Caco-2 (cell line): ENCODE measurements at places on chromosomes 11 and 22.

GRCh38 chr11:69044111-69045013 lies 4.4 kb upstream of the TPCN2 start:
- peak; percentile 91 for DNase-seq

DNA sequence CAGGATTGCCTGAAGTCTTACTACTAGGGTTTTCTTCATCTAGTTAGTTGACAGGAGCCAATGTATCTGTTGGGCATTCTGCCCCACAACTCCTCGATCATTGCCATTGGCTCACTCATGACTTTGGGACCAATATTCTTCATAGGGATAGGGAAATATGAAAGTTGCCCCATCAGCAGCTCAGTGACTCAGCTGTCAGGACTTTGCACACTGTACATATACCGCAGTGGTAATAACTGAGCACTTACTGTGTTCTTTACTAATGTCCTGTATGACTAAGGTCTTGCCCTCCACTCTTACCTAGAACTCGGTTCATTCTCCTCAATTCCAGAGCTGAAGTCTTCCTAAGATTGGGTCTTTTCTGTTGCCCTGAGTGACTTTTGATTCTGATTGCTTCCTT lies 46.8 kb upstream of the PGR start:
- no peak for DNase-seq

DNA sequence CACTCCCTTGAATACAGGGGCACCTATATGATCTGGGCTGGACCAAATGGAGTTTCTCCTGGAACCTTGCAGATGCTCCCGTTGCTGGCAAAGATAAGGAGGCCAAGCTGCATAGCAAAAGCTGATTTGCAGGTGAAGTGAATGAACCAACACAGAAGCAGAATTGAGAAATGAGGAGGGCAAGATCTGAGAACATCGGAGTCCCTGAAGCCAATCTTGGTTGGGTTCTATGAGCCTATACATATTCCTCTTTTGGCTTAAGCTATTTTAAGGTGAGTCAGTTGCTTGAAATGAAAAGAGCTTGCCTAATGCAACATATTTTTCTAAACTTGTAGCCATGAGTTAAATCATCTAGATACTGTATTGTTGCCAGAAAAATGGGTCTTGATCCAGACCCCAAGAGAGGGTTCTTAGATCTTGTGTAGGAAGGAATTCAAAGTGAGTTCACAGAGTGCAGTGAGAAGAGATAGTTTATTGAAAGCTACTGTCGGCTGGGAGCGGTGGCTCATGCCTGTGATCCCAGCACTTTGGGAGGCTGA lies 23.5 kb downstream of the WEE1 start:
- no peak for DNase-seq

GRCh38 chr11:34926101-34926830 lies 9.8 kb downstream of the PDHX start:
- DNase-seq: no peak

DNA sequence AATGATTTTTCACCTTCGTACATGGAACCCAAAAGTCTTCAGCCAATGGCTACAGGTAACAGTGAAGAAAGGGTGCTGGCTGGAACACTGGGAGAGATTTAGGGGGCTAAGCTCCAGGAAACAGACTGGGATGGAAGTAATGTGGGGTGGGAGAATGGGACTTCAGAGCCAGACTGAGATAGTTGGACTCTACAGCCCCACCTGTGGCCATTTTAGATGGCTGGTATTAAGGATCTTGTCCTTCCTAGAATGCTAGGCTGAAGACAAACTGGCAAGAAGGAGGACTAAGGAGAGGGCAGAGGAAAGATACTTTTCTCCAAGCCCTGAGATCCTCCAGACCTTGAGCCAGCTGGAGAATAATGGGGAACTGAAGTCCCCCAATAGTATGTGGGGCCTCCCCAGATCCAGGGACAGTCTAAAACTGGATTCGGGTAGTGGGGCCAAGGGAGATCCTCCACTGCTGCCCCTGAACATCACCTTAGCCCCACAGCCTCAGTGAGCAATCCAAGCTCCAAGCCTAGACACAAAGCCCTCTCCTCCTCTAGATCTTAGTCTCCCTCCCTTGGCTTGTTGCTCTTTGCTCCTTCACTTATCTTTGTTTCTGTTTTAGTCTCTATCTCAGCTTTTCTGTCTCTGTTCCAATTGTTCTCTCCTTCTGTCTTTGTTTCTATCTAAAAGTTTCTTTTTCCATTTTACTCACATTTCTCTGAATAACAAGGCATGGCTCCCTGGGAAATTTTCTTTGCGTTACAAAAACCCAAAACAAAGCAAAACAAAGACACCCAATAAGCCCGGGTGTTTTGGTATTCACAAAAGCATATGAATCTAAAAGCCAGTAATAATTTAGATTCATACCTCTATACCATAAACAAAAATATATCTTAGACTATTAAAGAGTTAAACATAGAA lies 16.2 kb upstream of the RRAS2 start:
- no peak for DNase-seq

GRCh38 chr22:42959576-42960509 lies 55.1 kb downstream of the PACSIN2 start:
- DNase-seq: peak; percentile 80

DNA sequence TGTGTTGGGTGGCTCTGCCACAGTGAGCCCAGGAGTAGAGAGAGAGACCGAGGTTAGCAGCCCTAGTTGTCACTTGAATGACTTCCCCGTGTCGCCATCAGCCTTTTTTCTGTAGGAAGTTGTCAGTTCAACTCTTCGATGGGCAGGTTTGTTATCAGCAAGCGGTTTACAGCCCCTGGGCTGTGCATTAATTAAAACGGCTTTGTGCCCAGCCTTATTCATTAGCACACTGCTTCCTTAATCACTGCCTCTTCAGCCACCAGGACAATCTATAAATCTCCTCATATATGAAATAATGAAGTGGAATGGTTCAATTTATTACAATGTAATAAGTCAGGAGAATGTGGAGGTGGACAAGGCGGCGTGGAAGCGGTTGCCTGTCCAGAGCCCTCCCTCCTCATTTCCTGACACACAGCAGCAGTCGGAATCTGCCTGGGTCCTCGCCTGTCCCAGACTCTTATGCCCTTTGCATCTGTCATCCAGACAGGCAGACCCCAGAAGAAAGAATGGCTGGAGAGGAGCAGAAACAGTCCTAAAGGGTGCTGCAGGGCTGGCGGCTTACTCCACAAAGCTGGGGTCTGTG lies 122.4 kb upstream of the OPCML start:
- DNase-seq: no peak

- DNase-seq: peak; percentile 24
These were observed 10.9 kb downstream of the MRGPRF start for GRCh38 chr11:69002110-69002569.

DNA sequence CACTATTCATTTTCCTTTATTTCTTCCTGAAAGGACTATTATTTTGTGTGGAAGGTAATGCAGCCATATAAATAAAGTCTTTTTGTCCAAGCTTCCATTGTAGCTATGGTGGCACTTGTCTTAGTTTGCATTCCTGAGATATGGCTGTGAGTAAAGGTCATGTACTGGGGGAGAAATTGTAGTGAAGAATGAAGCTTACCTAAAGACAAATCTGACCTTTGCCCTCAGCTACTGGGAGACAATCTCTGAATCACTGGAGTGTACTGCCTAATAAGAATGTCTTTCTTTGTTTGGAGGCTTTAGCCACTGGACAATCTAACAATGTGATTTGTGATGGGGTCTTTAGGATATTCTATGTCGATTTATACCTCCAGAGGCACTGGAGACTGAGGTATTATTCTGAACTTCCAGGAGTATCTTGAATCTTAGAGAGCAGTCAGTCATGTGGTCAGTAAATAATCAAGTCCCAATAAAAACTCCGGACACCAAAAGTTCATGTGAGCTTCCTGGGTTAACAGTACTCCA lies 39.7 kb upstream of the OR5AK2 start:
- DNase-seq: peak; percentile 68

DNA sequence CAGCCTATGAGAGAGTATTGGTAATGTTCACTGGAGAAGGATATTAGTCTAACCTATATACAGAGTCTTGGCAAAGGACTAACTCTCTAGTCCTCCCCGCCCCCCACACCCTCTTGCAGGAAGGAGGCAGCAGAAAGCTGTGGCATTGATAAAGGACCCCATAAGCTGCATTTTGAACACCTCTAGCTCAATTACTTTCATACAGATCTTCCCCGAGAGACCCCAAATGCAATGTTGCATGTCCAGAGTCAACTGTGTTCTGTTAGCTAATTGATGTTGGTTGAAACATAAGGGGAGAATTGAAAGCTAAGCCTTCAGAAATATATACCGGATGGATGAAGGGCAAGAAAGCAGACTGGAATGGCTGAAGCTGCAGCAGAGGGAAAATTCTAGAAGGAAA lies 2.8 kb downstream of the MAP6 start:
- DNase-seq: no peak

DNA sequence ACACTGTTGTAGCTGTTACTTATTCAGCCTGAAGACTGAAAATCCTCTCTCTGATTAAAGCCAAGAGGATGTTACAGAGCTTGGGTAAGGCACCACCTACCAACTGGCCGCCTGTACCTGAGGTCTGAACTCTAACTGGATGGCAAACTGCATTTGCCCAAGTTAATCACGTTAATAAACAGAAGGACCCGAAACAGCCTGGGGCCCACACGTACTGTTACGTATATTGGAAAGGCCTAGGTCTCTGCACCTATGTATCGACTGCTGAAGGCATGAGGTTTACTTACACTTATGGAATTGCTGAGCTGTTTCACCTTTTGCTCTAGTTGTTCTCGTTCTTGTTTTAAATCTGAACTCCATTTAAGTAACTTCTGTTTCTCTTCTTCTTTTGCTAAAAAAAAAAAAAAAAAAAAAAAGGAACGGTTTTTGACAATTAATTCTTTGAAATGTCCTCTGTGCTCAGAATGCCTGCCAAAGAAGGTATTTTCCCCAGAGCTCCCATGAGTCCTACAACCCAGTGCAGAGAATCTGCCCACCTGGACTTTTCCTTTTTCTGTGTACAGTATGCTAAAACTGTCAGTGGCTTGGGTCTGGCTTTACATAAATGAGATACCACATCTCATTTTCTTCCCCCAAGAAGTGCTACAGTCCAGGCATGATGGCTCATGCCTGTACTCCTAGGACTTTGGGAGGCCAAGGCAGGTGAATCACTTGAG lies 13.1 kb downstream of the LARGE2 start:
- DNase-seq: no peak

DNA sequence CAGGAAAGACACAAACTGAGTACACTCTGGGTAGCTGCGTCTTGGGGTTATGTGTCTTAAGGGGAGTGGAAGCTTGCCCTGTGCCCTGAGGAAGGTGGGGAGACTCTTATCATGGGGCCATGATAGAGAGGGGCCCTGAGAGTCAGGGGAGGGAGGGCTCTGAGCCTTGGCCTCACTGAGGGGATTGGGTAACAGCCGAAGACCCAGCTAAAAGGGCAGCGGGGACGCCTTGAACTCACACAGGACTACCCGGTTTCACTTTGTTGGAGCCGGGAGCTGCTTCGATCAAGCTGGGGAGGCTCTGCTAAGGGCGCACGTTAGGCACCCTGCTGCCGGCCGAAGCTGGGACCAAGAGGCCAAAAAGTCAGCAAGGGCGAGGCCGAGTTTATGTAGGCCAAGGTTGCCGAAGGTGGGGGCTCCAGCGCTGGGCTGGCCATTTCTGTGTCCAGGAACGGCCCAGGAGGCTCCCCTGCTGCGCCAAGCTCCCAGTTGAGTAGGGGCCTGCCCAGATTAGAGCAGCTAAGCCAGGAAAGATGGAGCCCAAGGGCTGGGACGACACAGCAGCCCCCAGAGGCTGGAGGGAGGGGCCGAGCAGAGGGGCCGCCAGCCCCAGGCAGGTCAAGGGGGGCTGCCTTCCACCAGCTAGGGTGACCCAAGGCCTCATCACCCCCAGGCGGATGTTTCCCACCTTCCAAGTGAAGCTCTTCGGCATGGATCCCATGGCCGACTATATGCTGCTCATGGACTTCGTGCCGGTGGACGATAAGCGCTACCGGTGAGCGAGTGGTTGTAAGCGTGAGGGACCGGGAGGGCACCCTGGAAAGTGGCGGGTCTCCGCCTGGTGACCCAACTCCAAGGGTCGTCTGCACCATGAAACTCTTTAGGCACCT lies 2.2 kb downstream of the TBX1 start:
- DNase-seq: no peak

GRCh38 chr11:68536706-68537105 lies 76.2 kb downstream of the PPP6R3 start:
- no peak for DNase-seq

DNA sequence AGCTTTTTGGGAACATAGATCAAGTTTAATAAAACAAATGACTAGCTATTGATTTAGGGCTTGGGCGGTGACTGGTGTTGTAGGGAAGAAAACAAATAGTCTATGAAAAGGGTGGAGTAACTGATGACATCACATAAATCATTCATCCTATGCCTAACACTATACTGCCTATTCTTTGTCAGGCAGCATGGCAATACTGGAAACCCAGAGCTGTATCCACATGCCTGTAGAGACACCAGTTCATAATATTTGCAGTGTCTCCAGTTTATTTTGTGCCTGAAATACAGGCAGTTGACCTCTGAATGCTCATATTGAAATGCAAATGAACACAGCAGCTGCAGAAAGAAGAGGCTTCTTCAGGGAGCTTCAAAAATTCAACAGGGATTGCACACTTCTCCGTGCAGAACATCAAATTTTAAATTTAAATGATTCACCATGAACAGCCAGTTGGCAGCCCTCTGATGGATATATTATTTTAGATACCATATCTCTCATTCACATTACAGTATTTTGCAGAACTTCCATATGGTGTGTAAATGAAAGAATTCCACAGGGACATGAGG lies 283.1 kb upstream of the CTSC start:
- DNase-seq: no peak

DNA sequence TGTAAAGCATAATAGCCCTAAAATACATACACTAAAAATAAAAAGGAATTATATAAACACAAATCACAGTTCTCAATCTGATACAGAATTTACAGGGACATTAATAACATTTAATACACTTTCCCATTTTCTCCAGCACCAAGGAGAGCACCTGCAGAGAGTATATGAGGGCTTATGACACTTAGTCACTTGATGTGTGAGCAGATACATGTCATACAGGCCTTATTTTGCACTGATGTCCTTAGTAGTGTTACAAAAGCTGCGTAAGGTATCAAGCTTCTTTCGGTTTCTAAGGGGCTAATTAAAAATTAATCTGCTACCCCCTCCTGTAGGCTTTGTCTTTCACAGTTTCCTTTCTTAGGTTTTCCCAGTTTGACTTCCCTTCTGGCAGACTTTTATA lies 61.3 kb downstream of the TRIM44 start:
- no peak for DNase-seq

GRCh38 chr11:57210781-57211180 lies 26.3 kb downstream of the APLNR start:
- no peak for DNase-seq

DNA sequence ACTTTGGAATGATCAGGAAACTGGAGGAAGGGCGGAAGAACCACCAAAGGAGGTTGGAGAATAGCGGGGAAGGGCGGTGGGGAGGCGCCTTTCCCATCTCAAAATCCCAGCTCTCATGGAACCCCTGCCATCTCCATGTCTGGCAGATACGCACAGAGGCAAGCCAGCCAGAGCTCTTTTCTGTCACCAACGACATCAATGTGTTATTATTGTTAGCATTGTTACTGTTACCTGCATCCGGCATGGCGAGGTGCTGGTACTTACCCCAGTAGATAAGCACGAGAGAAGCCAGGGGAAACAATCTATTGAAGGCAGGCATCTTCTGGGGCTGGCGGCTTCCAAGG lies 969 bp downstream of the SCN3B start:
- DNase-seq: no peak
